ENCODE measurements at places on chromosomes 2 and 18.

DNA sequence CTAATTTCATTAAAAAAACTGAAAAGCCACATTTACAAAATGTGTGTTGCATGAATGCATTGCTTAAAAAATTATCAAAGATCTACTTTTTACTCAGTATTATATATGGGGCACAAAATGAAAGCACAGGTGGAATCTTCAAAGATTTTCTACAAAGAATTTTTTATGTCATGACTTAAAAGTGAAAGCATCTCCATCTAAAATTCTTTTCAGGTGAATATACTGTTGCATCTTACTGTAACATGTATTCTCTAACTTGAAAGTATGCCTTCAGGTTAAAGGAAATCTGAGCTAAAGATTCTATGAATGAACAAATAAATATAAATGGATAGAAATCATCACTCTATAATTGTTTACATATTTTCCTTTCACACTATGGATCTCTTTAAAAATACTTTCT, 66.8 kb upstream of the WDR75 start:
- no peak for DNase-seq

DNA sequence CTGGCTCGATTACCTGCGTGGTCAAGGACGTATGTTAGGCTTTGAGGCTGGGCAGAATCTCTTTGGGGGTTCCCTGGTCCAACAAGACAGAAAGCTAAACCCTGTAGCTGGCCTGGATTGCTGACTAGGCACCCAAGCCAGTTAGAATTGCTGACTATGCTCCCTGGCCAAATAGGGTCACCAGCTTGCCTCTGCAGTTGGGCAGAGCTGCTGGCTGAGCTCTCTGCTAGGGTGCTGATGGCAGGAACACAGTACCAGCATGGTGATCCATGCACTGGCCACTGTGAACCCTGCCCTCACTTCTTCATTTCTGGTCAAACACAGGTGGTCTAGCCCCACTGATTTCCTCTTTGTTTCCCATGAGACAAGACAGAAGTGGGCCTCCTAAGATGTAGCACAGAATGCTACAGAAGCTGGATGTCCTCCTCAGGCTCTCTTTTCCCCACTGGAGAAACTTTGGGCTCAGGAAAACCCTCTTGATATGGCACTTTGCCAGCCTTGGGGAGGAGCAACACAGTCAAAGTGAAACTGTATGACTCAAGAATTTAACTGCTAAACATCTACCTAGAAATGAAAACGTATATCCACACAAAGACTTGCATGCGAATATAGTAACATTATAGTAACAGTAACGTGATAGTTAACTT, 20.8 kb downstream of the SP140L start:
- DNase-seq = peak; percentile 29

- DNase-seq = no peak
Observed at GRCh38 chr18:55778788-55779690, 191.0 kb upstream of the TCF4 start.

- DNase-seq = no peak
Observed at GRCh38 chr18:62678847-62679485, 36.4 kb upstream of the PHLPP1 start.

- no peak for DNase-seq
Observed at GRCh38 chr2:137925599-137925998, 38.7 kb upstream of the HNMT start.

DNA sequence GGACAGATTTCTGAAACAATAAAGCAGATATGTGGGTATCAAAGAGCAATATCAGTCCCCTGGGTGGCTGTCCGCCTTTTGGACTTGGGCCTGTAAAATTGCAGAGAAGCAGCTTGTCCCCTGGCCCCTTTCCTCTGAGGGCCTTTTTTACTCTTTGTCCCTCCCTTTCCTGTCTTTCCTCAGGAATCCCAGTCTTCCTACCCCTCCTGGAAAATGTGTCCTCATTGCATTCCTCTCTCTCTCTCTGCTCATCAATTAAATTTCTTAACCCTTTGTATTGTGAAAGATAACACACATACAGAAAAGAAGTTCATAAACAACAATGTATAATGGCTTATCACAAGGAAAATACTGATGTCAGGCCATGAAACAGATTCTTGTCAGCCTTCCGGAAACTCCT, 3.0 kb upstream of the GRB14 start:
- DNase-seq = no peak

GRCh38 chr2:100721693-100722092, 98.2 kb upstream of the NPAS2 start:
- DNase-seq = no peak

DNA sequence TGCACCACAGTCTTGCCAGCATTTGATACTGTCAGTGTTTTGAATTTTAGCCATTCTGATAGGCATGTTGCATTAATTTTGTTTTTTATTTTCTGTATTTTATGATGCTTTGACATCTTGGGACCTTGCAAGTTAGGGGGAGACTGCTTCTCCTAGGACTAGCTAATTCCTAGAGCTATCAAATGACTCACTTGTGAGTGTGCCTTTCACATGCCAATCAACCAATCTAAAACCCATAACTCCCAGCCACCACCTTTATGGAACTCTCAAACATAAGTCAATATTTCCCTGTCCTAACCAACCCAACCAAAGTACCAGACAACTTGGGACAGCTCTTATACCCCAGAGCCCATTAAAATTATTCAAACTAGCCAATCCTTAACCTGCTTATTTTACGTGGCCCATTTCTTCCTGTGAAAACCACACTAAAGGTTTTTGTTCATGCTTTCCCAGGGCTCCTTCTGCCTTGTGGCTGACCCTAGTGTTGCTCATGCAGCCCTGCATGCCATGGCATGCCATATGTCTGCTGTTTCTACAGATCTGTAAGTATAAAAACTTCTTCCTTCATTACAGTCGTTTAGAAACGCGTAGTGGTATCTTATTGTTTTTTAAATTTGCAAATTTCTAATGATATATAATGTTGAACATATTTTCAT, 230.1 kb downstream of the GPD2 start:
- DNase-seq = no peak

DNA sequence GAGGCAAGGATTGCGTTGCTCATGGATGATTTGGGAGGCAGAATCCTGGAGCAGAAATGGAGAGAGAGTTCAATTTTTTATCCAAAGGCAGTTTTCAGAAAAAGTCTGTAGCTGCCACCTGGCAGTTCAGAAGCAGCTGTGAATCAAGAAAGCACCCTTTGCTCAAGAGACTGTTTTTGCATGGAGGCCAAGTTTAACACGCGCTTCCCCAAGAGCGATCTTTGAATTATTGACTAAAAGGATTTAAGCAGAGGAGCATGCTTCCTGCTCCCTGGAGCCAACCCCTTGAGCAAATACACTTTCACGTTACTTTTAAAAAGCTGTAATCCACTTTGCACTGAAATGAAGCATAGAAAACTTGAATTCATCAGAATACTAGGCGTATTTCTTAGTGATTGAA, 252.4 kb downstream of the RNF144A start:
- DNase-seq = no peak

- peak; percentile 38 for DNase-seq
Observed at GRCh38 chr2:158024288-158024898, 77.3 kb upstream of the UPP2 start.

GRCh38 chr2:225938991-225939390, 539.5 kb downstream of the NYAP2 start:
- no peak for DNase-seq

DNA sequence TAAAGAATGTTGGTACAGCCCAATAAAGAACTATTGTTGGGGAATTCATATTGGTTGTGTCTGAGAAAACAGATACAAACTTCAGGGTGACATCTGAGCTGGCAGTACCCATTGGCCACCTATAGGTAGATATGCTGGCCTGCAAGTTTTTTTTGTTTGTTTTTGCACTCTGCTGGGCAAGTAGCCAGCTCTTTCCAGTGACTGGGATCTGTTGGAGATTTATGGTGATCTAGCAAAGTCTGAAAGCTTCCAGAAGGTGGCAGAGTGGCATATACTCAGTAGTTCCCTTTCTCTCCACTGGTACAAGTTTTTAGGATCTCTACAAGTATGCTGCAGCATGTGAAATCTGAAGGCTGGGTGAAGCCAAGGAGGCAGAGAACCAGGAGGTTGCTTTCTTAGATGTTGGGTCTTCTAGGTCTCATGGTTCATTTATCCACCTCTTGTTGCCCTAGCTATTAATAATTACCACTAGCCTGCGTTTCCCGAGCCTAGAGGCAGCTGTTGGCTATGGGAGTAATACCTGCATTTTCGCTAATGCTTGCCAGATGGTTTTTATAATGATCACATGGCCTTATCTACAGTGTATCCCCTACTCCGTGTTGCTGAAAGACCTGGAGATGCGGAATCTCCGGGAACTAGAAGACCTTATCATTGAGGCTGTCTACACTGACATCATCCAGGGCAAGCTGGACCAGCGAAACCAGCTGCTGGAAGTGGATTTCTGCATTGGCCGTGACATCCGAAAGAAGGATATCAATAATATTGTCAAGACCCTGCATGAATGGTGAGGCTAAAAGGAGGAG, 9.5 kb downstream of the COPS7B start:
- DNase-seq = no peak

DNA sequence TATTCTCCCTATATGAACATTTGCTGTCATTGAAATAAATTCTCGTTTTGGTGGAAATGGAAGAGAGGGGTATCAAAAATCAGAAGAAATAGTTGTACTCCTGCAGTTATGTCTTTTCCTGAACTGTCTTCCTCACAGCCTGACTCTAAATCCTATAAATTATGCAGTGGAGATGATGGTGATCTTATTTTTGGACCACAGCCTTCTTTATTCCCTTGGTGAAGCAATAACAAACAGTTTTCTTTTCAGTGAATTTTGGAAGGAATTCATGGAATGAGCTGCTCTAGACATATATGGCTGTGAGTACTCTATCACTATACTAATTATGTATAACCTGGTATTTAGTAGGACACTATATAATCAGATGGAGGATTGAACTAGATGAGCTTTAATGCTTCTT, 1.7 kb upstream of the SLC25A12 start:
- no peak for DNase-seq

GRCh38 chr2:48549972-48550371, 20.0 kb downstream of the STON1 start:
- no peak for DNase-seq

DNA sequence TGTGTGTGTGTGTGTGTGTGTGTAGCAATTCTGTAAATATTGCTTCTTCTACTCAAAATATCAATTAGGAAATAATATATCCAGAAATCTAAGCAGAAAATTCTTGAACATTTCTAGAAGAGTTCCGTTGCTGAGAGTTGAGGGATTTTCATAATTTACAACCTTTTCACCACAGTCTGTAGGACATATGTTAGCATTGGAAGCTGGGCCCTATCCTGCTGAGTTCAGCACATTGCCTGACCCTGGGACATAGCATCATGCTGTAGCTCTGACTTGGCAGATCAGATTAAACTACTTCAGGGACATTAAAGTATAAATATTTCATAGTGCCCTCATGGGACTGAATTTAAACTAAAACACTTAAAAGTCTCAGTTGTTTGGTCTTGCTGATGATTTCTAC, 129.2 kb upstream of the KCNH7 start:
- DNase-seq = no peak

DNA sequence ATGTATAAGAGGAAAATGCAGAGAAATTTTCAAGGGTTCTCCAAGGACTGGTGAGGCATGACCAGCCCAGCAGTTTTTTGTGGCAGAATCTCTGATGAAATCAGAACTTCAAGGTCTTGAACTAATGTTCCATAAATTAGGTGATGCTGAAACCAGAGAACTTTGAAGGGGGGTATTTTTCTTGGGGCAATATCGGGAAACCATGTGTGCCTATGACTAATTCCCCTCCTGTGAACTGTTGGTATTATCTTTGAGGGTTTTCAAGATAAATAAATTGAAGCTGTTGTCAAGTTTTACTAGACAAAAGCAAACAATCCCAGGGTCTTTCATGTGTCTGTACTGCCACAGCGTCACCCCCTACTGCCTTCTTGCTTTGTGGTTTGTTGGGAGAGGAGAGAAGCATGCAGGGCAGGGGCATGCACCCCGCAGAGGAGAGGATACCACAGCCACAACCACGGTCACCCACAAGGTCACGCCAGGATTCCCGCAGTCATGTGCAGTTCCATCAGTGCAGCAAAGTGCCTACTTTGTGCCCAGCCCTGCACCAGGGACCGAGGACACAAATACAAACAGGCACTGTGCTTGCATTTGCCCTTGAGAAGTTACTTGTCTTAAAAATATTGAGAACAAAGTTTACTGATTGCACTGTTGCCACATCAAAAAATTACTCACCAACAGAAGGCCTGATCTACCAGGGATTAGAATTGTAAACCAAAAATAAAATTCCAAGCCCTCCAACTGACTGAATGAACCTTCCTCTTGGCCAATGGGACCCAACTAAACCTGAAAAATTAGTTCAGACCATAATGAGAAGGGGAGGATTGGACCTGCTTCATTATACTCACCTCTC, 413.3 kb upstream of the TRIB2 start:
- no peak for DNase-seq

DNA sequence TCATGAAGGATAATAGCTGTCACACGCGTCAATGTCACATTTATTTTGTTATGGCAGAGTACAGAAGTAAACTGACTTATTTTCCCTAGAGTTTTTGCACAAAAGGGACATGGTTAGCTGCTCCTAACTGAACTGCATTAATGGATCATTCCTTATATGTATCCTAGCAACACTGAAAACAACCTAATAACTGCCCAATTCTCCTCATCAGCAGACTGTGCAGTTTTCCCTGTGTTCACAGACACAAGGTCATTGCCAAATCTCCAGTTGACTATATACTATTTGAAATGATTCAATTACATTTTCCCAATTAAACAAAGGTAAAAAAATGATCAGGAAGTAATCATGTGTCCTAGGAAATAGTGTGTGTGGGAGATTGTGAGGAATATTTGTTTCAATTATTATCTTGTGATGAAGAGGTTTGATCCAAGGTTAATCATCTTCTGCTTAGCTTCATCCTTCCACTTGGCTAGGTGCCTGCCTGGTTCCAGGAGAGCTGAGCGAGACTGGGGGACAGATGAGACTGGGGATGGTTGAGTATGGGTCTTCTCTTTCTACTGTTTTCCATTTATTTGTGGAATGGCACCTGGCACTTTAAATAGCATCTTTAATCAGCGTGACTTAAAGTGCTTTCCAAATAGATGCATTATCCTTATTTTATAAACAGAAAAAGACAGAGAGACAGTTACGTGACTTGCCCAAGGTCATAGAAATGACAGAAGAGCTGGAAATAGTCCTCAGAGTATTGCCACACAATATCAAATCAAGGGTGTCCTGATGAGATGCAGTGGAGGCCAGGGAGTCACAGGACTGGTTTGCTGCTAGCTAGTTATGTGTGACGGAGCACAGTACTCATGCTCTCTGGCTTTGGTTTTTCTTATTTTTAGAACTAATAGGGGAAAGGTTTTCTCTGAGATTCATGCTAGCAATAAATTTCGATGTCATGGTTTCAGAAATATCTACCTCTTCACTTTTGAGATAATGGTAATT, 335.6 kb downstream of the PIK3C3 start:
- DNase-seq = no peak

- DNase-seq = no peak
Observed at GRCh38 chr2:53181759-53182158, 585.8 kb upstream of the CHAC2 start.

- no peak for DNase-seq
Observed at GRCh38 chr2:11288431-11288830, 56.0 kb downstream of the ROCK2 start.

GRCh38 chr2:102256874-102257462, 54.4 kb upstream of the IL1RL1 start:
- no peak for DNase-seq

- no peak for DNase-seq
Observed at GRCh38 chr2:128345436-128346165, 26.9 kb upstream of the HS6ST1 start.

GRCh38 chr2:7356909-7357584, 439.8 kb downstream of the RNF144A start:
- no peak for DNase-seq

GRCh38 chr2:190996947-190997346, 17.0 kb downstream of the STAT1 start:
- no peak for DNase-seq
